CD4-positive, CD25-positive, alpha-beta regulatory T cell (primary cell): ENCODE measurements at places on chromosomes 3 and 15.

DNA sequence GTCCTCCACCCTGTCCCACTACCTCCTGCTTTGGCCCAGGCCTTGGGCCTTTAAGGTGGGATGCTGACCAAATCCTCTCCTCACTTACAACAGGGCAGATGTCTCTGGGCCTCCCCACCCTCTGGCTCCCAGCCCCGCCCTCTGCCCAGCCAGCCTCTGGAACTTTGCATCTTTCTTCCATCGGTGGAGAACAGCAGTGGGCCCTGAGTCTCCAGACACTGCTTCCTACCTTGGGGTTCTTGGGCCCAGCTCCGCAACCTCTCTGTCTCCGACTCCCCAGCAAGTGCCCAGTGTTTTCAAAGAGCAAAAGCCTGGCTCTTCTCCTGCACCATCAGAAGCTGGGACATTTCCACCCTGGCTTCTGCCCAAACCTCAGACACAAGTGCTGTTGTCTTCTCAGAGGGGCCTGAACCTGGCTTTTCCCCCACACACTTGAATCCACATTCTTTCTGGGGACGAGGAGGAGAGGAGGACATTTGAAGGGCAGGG is 33.1 kb downstream of the MRAS start:
- DNase-seq = no peak

GRCh38 chr3:124559846-124560574 is 170.2 kb upstream of the UMPS start:
- DNase-seq = peak; percentile 16

GRCh38 chr15:94838281-94838680 is 606.9 kb downstream of the MCTP2 start:
- no peak for DNase-seq

- DNase-seq = no peak
Measured at GRCh38 chr3:195715583-195716266, 5.1 kb upstream of the MUC20 start.

GRCh38 chr15:99704444-99704838 is 28.8 kb downstream of the LYSMD4 start:
- DNase-seq = peak; percentile 72

DNA sequence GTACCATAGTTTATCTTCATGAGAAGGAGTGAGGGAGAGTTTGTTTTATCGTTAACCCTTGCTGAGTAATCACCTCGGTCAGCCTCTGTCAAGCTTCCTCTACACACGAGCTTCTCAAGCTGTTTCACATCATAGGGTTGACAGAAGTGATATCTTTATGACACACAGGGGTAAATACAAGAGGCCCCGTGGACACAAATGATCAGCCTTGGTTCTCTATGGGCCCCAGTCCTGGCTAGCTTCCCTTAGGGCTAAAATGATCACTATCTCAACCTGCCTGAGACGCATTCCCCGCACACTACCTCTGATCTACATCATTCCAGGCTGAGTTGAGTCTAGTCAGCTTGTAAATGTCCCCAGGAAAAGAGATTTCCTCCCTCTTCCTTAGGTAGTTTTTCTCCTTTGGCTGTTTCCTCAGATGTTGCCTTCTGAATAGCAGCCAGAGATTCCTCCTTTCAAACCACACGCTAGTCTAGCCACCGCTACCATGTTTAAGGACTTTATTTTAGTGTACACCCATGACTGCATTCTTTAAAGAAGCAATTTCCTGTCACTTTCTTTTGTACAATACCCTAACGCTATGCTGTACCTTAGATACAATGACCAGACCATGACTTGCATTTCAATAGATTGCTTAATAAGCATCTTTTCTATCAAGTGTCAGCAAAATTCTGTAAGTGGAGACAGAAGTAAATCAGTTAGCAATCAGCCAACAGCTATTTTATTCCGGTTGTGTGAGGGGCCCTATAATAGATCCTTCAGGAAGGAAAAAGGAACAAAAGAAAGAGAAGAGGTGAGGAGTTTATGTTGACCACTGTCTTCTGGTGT is 35.1 kb upstream of the PPARG start:
- DNase-seq = no peak

DNA sequence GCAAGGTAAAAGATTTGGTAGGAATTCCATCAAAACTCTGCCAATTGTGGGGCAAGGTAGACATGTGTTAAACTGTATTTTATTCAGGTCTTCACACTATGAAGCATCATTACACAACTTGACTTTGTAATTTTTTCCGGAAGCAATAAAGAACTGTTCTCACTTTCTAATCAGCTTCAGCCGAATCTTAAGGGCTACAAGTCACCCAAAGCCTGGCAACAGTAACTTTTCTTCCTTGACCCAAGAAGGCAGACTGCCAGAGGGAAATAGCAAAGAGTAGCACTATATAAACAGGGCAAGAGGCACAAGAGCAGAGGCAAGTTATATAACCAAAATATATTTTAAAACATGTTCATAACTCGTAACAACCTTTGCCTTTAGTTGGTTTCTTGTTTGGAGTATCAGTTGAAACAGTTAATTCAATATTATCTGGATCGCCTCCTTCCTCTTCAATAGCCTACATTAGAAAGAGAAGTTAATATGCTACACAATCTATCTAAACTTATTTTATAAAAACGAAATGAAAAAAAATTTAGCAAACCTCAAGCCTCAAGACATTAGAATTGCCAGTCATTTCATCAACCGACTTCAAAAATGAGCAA is 1.4 kb downstream of the SLTM start:
- DNase-seq = peak; percentile 56

- DNase-seq = no peak
Measured at GRCh38 chr3:83302091-83302490, 1540.6 kb upstream of the GBE1 start.

- DNase-seq = no peak
Measured at GRCh38 chr3:50444213-50444612, 59.2 kb downstream of the CACNA2D2 start.

DNA sequence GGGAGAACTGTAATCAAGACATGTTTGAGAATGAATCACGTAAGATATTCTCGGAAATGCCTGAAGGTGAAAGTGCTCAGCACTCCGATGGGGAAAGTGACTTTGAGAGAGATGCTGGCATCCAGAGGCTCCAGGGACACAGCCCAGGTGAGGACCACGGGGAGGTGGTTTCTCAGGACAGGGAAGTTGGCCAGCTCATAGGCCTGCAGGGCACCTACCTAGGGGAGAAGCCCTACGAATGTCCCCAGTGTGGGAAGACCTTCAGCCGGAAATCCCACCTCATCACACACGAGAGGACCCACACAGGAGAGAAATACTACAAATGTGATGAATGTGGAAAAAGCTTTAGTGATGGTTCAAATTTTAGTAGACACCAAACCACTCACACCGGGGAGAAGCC is 19.8 kb downstream of the ZSCAN2 start:
- DNase-seq = no peak

- DNase-seq = no peak
Measured at GRCh38 chr3:29949131-29949530, 657.3 kb upstream of the TGFBR2 start.

- DNase-seq = no peak
Measured at GRCh38 chr15:97502038-97502437, 458.5 kb upstream of the ARRDC4 start.

DNA sequence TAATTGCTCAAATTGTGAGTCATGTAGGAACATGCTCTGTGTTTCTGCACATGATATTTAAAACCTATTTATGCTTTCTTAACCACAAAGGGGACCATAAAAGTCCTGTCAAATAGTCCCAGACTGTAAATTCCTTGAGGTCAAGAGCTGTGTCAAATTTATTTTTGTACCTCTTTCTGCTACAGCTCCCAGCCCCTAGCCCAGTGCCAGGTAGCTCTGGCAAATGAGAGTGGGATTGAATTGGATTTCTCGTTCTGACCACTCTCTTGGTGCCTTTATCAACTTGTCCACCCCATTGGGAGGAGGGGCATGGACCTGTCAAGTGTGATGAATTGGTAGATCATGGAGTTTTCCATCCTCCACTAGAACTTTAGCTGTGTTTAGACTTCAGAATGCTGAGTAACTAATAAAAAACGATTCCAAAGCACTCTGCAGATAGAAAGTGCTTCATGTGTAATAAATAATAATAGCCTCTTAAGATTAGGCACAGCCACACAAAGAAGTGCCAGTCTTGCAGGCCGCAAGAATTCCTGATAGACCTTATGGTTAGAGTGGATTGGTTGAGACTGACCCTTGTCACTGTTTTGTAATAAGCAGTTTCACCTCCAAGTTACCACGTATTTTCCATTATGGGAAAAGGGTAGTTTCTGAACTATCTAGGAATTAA is 120.4 kb downstream of the LPP start:
- DNase-seq = no peak

DNA sequence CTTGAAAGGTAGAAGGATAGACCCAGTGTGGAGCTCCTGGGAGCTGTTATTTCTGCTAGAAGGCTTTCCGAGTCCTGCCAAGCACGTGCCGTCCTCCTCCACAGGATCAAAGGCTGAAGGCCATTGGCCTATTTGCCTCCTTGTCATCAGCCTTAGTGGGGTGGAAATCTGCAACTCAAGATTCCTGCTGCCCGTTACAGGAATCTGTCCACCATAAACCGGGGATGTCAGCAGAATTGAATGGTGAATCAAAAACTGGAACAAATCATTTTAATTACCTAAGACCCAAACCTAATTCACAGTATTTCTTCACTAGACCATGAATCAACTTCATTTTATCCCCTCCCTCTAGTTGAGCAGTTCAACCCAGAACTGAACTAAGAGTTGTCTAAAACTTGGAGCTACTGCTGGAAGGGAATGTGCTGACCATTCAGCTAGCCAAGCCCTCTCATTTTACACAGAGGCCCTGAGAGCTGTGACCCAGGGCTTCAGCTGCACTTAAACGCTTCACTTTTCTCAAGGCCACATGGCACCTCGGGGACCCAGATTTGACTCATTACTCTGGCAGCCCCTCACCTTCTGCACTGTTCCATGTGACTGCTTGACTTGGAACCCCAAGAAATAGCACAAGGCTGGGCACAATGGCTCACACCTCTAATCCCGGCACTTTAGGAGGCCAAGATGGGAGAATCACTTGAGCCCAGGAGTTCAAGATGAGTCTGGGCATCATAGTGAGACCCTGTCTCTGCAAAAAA is 36.8 kb upstream of the KIF23 start:
- DNase-seq = no peak

DNA sequence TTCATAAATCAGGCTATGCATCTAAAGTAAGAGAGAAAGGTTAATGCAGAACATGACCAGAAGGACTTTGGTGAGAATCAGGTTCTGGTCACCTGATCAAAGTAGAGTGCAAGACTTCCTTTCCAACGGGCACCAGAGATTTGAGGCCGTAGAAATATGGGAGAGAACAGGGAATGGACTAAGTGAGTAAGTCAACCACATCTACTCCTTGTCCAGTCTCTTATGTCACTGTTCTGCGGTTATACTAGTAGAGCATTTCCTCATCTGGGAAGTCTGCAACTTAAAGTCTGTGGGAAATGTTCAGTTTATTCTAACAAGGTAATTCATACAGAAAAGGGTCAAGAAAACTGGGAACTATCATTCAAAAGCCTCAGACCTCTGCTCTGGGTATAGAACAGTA is 232.8 kb downstream of the CPNE4 start:
- no peak for DNase-seq

- DNase-seq = no peak
Measured at GRCh38 chr3:9430733-9431132, 33.3 kb downstream of the SETD5 start.

DNA sequence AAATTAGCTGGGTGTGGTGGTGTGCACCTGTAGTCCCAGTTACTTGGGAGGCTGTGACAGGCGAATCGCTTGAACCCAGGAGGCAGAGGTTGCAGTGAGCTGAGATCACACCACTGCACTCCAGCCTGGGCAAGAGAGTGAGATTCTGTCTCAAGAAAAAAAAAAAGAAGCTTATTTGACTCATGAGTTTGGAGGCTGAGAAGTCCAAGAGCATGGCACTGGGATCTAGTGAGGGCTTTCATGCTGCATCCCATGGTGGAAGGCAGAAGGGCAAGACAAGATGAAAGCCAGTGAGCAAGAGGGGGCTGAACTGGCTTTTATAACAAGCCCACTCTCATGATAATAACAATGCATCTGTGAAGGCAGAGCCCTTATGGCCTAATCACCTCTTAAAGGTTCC is 33.4 kb downstream of the SEC62 start:
- no peak for DNase-seq

DNA sequence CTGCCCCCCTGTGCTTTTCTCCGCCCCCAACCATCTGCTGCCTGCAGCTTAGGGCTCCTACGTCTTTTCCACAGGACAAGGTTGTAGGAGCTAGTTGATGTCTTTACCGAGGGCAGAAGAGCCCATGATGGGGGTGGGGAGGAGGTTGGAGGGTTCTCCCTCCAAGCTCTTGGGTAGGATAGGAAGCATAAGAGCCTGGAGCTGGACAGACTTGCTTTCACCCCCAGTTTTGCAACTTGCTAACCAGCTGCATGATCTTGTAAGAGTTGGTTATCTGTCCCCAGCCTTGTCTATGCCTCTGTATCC is 856 bp downstream of the ABCF3 start:
- DNase-seq = no peak

- DNase-seq = no peak
Measured at GRCh38 chr3:42732196-42732828, 29.7 kb upstream of the HHATL start.

DNA sequence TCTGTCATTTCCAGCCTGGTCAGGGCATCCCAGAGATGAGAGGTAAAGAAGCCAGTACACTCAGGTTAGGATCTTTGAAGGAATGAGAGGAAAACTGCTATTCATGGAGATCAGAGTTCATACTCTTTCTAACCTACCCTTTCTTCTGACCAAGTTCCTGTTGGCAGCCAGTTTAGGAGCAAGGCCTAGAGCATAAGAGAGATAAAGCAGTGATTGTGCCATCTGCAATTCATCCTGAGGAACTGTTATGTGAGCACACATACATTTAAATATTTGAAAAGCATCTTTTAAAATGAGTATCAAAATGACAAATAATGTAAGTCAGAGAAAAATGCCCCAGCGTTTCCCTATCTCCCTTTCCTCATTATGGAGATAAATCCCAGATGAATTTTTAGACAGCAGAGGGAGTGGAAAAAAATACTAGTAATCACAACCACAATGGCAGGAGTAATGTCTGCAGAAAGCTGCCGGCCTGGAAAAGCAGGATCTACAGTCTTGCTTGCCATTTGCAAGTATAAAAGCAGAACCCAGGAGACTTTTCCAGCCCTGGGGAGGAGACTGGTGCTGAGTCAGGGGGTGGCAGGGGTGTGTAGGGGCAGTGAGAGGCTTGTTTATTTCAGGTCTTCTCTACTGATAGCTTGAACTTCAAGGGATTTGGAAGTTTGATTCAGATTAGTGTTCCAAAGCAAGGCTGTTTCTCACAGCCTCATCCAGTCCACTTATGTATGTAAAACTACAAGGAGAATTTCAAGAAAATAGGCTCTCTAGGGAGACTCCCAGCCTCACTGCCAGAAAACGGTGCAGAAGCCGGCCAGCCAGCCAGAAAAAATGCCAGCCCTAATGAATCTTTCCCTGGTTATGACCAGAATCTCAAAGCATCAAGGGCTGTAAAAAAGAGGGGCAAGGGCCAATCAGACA is 1052.4 kb downstream of the TUSC7 start:
- DNase-seq = no peak

- no peak for DNase-seq
Measured at GRCh38 chr15:83362706-83363105, 78.2 kb upstream of the BNC1 start.

DNA sequence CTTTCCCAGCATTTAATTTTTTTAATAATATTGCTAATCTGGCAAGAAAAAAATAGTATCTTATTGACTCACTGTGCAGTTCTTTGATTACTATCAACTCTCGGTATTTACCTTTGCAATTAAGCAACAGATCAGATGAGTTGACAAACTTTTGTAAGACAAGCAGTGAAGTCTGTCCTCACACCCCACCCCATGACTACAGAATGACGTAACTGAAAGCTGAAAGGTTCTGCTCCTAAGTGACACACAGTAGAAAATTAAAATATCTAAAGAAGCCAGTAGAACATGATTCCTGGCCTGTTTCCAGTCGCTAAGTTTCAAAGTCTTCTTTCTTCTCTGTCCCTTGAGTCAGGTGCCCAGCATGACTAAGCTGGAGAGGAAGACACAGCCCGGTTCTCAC is 135.5 kb downstream of the STT3B start:
- DNase-seq = no peak
